Frontal cortex (tissue), 4 donors: ENCODE measurements at places on chromosomes 12 and 14.

GRCh38 chr12:13233830-13234641 lies 37.5 kb downstream of the EMP1 start:
- DNase-seq = no peak

- no peak for DNase-seq
These were observed 77.7 kb upstream of the FRMD6 start for GRCh38 chr14:51574009-51574408.

GRCh38 chr12:77032406-77032805 lies 33.0 kb downstream of the E2F7 start:
- DNase-seq = no peak

GRCh38 chr12:42936991-42937390 lies 347.4 kb upstream of the PRICKLE1 start:
- DNase-seq = no peak

DNA sequence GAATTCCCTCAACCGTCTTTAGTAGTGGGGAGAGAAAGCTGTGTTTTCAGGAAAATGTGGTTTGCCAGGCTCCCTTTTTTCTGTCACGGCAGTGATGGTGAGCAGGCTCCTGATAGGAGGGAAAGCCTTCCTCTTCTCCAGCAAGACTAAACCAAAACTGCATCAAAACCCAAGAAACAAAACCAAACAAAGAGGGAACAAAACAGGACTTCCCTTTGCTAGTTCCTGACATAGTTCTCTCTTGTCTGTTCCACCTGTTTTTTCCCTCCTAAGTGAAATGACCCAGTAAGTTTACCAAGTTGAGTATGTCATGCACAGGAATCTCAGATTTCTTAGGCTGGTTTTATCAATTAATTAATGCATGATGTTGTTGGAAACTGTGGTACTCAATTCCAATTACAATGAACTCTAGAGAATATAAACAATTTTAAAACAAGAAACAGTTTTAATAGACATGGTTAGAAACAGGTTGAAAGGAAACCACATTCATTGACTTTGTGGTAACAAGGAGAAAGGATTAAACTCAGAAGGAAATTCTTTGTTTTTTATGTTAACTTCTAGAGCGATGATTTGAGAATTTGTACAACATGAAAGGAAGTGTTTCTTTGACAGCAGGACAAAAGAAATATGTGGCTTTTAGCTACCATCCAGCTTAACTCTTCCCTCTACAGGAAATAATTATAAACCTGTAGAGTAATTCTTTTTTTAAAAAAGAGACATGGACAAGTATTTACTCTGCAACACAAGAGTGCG lies 23.0 kb upstream of the CSRP2 start:
- DNase-seq = no peak

GRCh38 chr12:19316425-19316824 lies 122.9 kb upstream of the AEBP2 start:
- no peak for DNase-seq

- no peak for DNase-seq
These were observed 17.1 kb upstream of the TSPAN11 start for GRCh38 chr12:30909349-30910037.

DNA sequence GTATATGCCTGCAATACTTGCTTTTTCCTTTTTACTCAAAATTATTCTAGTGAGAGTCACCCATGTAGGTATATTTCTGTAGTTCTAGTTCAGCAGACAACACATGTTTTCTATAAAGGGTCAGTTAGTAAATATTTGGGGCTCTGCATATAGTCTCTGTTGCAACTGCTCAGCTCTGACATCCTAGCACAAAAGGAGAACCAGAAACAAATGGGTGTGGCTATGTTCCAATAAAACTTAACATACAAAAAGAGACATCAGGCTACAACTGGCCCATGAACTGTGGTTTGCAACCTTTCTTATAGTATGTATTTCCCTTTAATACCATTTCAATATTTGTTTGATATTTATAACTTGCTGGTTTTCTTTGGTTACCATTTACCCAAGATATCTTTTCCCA lies 11.9 kb downstream of the NT5DC3 start:
- DNase-seq = no peak

GRCh38 chr12:12202747-12203146 lies 64.1 kb downstream of the LRP6 start:
- DNase-seq = no peak

DNA sequence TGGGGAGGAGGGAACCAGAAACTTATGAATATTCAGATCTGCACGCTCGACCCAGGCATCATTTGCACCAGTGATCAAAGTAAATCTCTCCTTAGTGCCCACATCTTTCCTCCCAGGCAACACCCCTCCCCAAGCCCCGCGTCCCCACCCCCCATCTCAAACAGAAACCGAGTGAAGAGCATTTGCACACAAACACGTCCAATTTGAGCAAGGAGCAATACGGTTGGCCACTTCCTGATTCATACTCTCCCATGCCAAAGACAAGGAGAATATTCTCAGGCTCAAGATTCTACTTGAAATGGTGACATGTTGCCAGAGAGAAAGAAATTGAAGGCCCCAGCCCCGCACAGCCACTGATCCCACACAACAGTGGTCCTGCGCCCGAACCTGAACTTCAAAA lies 7.1 kb downstream of the FOXN3 start:
- no peak for DNase-seq

GRCh38 chr14:76755610-76756370 lies 5.5 kb upstream of the VASH1 start:
- DNase-seq = no peak

DNA sequence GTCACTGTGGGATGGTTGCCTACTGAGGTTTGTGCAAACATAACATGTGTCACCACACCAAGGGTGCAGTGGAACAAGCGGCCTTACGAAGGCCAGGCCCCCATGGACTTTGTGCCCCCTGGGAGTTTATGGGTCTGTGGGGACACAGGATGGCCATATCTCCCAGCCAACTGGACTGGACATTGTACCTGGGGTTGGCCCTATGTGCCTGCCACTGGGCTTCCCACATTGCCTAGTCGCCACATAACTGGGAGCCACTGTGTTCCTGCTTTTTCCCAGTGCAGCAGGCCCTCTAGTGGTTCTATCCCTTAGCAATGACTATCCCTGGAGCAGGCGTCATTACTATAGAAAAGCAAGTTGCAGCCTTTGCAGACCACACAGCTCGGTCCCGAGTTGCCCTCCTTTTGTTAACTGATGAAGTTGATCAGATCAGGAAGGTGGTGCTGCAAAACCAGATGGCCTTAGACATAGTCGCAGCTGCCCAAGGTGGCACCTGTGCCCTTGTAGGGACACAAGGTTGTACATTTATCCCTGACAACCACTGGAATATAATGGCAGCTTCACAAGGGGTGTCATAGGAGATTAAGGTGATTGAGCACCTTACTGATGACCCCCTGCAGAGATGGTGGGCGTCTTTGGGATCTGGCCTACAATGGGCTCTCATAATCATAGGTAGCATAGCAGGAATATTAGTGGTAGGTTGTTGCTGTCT lies 15.2 kb upstream of the RNASE12 start:
- DNase-seq = no peak

DNA sequence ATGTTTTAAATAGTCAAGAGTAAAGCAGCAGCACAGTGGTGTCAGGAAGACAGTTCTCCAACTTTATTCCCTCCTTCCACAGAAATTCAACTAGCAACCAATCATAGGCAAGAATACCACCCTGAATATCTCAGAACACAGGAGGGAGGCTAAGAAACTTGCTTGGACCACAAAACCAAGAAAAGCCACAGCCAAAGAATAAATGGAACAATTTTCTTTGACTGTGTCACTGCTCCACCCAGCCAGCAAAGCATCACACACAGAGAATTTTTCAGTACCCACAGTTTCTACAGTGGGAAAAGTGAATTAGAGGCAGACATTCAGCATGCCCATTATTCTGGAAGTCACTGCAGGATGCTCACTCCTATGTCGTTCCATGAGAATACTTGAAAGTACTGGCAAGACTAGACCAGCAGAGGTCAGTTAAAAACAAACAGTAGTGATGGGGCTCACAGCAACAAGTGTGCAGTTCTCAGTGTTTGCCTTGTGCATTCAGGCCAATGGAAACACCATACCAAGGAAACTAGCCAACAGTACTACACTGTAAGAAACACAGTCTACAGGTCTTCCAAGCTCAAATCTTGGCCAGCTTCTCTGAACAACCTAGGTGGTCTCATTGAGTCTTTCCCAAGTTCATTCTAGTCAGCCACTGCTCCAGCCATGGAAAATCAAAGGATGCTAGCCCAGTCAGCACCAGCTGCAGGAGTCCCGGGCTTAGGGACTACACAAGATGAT lies 56.8 kb upstream of the FOXG1 start:
- no peak for DNase-seq

GRCh38 chr12:94561943-94562411 lies 88.4 kb downstream of the TMCC3 start:
- DNase-seq = peak; percentile 34

DNA sequence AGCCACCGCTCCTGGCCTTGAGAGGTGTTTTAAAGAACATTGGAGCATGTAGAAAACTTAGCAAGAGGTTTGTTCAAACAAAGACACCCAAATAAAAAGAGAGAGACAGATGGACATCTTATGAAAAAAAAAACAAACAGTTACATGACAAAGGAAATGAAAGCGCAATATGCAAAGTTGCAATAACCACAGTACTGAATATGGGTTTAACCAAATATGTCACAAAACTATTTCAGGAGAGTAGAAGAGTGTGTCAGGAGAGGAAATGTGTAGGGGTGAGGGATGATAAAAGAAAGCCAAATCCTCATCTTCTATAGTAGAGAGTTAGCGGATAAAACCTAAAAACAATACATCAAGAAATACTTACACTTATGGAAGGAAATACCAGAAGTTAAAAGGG lies 98.4 kb downstream of the GTF2A1 start:
- DNase-seq = no peak
